ENCODE measurements at places on chromosomes 5 and 9.

- no peak for DNase-seq
Observed at GRCh38 chr9:76557674-76558225, 98.8 kb downstream of the GCNT1 start.

GRCh38 chr5:42225009-42225408, 198.2 kb upstream of the GHR start:
- no peak for DNase-seq

- no peak for DNase-seq
Observed at GRCh38 chr5:55896663-55897062, 45.5 kb downstream of the IL31RA start.

- DNase-seq: no peak
Observed at GRCh38 chr5:177430972-177431316, 4.5 kb downstream of the GRK6 start.

GRCh38 chr5:98102936-98103335, 670.5 kb upstream of the RGMB start:
- DNase-seq: no peak

DNA sequence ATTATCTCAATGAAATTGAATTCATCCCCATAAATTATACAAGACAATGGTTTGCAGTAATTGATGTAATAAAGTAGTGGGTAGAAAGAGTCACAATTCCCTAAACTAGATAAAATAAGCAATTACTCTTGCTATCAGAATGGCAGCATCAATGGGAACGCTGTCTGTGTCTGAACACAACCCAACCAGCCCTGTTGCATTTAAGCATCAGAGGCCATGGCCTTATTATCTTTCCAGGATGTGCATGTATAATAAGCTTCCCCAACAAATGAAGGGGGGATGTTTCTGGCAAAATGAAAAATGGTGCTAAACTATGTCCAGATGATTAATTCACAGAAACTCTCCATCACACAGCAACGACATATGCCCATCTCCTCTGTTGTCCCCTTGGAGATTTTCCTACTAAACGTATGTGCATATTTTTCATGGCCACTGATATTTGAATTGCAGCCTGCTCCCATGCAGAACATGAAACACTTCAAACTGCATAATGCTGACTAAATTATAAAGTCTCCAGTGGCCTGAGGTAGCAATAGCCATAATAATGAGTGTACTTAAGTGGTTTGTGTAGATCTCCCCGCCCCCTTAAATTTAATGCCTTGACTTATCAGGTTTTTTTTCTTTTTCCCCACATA, 306.9 kb upstream of the ADAMTS16 start:
- no peak for DNase-seq

DNA sequence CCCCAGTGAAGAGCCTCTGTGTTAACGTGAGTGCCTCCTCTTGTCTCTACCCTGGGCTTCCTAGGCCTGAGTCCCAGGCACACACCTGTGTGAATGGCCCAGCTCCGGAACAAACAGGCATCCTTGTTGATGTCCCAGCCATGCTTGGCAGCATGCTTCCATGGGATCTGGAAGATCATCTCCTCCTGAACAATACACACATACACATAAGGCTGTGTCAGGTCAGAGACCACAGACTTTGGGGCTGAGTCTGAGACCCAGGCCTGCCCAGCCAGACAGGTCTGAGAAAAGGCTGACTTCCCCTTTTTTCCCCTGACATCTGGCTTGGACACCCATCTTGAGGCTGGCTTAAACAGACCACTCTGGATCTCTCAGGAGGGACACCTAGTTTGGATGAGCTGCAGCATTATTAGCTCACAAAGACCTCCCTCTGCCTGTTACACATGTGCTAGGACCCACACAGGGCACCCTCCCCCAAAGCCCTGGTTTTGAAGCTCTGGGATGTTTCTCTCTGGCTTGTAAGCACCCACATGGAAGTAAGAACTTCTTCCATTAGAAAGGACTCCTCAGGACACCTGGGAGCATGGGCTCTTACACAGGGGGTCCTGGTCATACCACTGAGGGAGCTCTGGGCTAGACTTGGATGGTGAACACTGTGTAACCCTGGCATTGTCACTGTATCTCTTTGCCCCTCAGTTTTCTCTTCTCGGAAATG, 2.6 kb downstream of the IRF1 start:
- no peak for DNase-seq

DNA sequence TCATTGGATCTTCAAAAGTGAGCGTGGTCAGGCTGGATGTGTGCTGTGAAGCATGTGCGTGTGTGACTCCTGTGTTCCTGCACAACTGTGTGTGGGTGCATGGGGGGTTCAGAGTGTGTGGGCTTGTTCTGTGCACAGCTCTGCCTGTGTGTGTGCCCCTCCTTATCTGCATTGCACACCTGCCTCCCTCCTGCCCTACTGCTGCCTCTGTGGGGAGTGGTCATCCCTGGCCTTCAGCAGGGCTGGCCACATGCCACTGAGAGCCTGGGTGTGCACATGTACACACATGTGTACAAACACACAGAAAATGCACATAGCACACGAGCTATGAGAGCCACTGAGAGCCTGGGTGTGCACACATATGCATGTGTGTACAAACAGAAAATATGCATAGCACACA, 92.1 kb downstream of the CACNA1B start:
- no peak for DNase-seq

DNA sequence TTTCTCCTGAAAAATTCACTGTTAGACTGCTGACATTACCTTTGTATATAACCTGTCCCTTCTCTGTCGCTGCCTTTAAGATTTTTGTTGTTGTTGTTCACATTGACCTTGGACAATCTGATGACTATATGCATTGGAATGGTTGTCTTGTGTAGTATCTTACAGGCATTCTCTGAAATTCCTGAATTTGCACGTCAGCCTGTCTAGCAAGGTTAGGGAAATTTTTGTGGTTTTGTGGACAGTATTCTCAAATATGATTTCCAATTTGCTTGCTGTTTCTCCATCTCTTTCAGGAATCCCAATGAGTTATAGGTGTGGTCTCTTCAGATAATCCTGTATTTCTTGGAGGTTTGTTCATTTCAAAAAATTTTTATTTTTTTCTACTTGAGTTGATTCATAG, 140.8 kb downstream of the PRR16 start:
- no peak for DNase-seq

DNA sequence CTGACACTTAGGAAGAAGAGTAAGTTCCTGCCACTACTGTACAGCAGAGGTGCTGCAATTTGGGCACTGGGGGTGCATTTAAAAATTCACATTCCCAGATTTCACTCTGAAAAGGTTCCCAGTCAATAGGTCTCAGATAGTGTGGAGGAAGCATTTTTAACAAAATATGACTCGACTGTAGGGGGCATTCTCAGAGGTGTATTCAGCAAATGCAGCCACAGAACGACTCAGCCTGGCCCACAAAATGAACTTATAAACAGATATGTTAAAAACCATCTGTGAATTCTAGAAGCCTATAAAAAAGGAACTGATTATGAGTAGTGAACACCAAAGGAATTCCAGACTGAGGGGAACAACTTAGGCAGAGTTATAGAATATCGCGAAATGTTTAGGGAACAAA, 31.1 kb downstream of the MLLT3 start:
- no peak for DNase-seq

GRCh38 chr9:121252104-121252851, 15.7 kb upstream of the GSN start:
- DNase-seq: no peak

DNA sequence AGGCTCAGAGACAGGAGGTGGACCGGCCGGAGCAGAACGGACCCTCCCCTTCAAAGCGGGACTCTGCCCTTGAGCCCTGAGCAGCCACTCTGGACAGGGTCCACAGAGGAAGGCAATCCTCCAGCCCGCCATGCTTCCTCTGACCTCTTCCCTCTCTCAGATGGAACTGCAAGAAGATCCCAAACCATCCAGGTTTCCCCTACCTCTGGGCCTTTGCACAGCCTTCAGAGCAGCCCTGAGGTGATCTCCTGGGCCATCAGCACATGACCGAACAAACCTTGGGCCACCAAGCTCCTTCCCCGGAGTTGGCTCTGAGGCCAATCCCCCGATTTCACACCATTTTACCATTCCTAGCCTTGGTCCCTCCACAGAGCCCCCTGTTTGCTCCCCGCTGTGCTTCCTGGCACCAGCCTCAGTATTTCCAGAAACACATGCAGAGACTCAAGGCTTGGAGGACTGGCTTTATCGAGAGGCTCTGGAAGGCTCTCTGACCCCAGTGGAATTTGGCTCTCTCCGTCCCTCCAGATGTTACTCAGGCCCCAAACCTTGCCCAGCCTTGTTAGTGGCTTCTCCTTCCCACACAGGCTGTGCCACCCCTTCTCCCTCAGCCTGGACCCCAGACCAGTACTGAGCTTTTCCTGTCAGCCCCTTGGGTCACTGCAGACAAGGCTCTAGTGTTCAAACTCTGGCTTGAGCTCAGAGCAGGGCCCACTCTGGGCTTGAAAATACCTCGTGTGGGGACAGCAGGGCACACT, 48.6 kb upstream of the KCNMB1 start:
- no peak for DNase-seq

GRCh38 chr5:178668579-178668978, 41.7 kb upstream of the CLK4 start:
- no peak for DNase-seq

- DNase-seq: no peak
Observed at GRCh38 chr5:37370550-37370863, 399 bp downstream of the NUP155 start.

GRCh38 chr9:36120705-36121104, 15.8 kb upstream of the GLIPR2 start:
- DNase-seq: no peak

- DNase-seq: no peak
Observed at GRCh38 chr5:89703817-89704216, 705.7 kb downstream of the CETN3 start.

DNA sequence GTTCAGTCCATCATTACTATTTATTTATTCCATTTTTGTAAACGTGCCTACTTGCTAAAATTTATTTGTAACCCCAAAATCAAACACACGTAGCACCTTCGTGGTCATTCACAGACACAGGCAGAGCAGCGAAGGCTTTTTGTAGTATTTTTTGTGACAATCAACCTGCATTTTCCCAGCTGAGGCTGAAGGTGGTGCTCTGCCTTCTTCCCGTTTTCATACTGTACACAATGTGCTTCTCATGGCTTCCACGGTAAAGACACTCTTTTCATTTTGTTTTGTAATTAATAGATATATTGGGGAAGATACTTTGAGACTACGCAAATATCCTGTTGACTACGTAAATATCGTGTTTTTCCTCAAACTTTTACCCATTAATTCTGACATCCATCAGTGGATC, 19.4 kb downstream of the DAP start:
- DNase-seq: no peak

- DNase-seq: no peak
Observed at GRCh38 chr5:54214722-54215121, 95.7 kb downstream of the ARL15 start.

DNA sequence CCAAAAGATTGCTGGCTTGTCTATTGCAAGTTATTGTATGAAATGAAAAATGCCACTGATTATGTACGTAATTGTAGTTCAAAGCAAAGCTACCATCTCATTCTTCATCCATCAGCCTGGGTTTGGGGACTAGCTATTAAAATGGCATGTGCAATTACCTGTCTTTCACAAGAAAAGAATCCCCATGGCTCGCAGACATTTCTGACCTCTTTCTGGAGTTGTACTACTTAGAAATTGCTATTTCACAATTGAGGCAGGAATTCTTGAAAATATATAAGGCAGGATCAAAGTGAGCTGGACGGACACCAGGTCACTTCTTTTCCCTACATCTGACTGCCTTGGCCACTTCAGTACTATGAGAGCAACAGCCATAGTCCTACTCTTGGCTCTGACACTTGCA, at the start of gene SPINK9:
Gene SPINK9 (plus strand): TSS at position 301 of the 400 bp plus-strand sequence. CDS start 55 bp downstream, at position 356.
- no peak for DNase-seq

DNA sequence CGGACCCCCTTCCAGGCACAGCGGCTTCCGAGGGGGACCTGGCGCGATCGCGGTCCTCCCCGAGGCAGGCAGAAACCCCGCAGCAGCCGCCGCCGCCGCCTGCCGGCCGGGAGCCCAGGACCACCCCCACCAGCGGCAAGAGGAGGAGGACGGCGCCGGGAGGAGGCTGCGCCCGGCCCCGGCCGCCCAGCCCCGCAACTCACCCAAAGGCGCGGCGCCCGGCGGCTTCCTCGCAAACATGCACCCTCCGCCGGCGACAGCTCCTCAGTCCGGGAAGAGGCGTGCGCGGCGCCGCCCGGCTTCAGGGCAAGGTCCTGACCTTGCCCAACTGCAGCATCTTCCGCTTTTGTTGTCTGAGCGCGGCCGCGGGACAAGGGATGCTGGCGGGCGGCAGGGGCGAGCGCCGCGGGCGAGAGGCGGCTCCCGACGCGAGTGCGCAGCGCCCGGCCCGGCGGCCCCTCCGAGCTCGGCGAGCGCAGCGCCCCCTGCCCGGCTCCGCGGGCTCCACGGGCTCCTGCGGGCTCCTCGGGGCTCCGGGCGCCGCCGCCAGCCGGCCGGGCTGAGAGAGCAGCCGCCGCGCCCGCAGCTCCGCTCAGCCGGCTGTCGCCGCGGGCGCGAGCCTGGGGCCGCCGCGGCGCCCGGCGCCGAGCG, 507 bp downstream of the CTNND2 start:
- DNase-seq: peak; percentile 23

GRCh38 chr9:111236332-111236731, 93.7 kb downstream of the OR2K2 start:
- no peak for DNase-seq

- no peak for DNase-seq
Observed at GRCh38 chr5:2894316-2894715, 142.8 kb upstream of the IRX2 start.

DNA sequence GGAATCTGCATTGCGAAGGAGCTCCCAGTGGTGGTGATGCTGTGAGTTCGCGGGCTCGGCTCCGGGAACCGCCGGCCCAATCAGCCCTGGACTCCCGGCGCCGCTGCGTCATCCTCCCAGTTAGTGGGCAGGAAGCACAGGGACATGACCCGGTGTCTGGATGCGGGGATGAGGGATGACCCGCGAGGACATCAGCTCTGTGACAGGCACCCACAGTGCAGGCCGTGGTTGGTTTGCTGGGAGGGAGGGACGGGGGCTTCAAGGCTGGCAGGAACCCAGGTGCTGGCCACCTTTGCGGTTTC, 996 bp downstream of the NXNL2 start:
- DNase-seq: no peak

DNA sequence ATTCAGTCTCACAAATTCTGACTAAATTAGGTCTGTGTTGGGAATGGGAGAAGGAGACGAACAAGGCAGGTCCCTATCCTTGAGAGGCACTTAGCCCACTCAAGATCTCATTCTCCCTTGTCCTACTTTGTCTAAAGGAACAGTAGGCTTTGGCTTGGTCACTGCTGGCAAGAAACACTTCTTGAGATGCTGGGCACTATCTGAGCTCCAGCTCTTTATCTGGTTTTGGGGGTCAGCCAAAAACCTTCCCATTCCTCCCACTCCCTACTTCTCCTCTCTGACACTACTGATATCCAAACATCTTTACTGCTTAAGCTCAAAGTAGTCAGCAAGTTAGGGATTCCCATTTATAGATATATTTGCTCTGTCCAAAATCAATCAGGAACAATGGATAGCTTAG, 155.2 kb downstream of the MAPKAP1 start:
- no peak for DNase-seq

GRCh38 chr5:154368041-154368800, 77.6 kb upstream of the SAP30L start:
- DNase-seq: peak; percentile 63
